ENCODE measurements at places on chromosomes 5 and 9.

DNA sequence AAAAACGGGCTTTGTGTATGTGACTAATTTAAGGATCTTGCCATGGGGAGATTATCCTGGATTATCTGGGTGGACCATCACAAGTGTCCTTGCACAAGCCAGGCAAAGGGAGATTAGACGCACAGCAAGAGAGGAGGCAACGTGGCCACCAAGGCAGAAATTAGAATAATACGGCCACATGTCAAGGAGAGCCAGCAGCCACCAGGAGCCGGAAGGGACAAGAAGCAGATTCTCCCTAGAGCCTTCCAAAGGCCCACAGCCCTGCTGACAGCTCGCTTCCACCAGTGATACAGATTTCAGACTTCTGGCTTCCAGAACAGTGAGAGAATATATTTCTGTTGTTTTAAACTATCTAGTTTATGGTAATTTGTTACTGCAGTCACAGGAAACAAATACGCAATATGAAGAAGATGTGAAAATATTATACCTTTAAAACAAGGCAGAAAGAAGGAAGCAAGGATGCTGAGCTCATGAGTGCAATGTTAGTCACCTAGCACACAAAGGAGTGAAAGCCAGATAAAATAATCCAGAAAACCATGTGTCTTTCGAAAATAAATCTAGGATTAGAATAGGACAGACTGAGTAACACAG is 28.7 kb upstream of the F2RL1 start:
- no peak for DNase-seq

- no peak for DNase-seq
These were observed 31.2 kb downstream of the ERMP1 start for GRCh38 chr9:5801739-5802113.

GRCh38 chr5:27592231-27592630 is 553.8 kb upstream of the CDH9 start:
- DNase-seq: no peak

DNA sequence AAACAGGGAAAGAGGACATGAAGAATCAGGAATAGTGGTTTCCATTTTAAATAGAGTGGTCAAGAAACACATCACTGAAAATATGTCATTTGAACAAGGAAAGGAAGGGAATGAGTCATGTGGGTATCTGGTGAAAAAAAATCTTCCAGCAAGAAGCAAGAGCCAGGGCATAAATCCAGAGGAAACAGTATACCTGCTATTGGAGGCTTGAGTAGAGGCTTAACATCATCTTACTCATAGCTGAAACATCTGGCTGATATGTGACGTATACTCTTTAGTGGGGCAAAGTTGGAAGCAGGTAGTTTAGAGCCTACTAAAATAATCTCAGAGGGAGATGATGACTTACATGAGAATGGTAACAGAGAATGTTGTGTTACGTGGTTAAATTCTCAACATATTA is 517.2 kb downstream of the CAAP1 start:
- no peak for DNase-seq

GRCh38 chr5:119289438-119290044 is 66.3 kb upstream of the TNFAIP8 start:
- DNase-seq: no peak

- DNase-seq: peak; percentile 11
These were observed 31.2 kb downstream of the CDK7 start for GRCh38 chr5:69265931-69266330.

- DNase-seq: no peak
These were observed 103.8 kb downstream of the PRR16 start for GRCh38 chr5:120567921-120568320.

GRCh38 chr5:100913298-100913697 is 10.2 kb upstream of the ST8SIA4 start:
- DNase-seq: no peak

- peak; percentile 61 for DNase-seq
These were observed 49.6 kb upstream of the ADRB2 start for GRCh38 chr5:148776780-148777179.
